Fibroblast of the aortic adventitia (primary cell): ENCODE measurements at places on chromosomes 12 and 14.

DNA sequence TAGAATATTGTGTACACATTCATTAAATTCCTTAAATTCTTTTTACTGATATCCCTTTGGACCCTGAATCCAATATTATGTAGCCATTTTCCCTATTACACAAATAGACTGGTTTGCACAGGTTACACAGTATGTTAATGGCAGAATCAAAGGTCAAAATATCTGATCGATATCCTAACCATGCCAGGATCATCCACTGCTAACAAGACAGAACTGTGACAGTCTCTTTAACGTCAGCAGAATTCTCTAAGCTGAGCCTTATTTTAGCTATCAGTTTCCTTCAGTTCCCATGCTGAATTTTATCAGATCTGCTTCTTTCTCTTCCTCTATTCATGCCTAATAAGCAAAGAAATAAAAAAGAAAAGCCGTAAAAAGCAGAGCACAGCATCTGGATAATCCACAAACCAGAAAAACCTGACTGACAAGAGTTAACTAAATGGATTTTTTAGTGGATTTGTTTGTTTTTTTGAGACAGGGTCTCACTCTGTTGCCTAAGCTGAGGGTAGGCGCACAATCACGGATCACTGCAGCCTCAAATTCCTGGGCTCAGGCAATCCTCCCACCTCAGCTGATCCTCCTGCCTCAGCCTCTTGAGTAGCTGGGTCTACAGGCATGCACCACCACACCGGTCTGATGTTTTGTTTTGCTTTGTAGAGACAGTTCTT, 130.4 kb downstream of the PAWR start:
- DNase-seq = peak; percentile 5

DNA sequence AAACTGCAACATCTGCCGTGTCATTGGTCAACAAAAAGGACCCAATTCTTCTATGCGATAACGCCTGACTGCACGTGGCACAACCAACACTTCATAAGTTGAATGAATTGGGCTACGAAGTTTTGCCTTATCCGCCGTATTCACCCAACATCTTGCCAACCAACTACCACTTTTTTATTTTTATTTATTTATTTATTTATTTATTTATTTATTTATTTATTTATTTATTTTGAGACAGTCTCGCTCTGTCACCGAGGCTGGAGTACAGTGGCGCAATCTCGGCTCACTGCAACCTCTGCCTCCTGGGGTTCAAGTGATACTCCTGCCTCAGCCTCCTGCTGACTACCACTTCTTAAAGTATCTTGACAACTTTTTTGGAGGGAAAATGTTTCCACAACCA, 127.4 kb downstream of the RASSF9 start:
- DNase-seq = no peak

DNA sequence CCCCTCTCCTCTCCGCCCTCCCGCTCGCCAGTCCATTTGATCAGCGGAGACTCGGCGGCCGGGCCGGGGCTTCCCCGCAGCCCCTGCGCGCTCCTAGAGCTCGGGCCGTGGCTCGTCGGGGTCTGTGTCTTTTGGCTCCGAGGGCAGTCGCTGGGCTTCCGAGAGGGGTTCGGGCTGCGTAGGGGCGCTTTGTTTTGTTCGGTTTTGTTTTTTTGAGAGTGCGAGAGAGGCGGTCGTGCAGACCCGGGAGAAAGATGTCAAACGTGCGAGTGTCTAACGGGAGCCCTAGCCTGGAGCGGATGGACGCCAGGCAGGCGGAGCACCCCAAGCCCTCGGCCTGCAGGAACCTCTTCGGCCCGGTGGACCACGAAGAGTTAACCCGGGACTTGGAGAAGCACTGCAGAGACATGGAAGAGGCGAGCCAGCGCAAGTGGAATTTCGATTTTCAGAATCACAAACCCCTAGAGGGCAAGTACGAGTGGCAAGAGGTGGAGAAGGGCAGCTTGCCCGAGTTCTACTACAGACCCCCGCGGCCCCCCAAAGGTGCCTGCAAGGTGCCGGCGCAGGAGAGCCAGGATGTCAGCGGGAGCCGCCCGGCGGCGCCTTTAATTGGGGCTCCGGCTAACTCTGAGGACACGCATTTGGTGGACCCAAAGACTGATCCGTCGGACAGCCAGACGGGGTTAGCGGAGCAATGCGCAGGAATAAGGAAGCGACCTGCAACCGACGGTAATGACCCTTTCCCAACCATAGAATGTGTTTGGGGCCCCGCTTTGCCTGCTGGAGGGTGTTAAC, 615 bp downstream of the CDKN1B start:
- DNase-seq = peak; percentile 30

- no peak for DNase-seq
Observed at GRCh38 chr14:72560331-72560730, 333.6 kb downstream of the DPF3 start.

- DNase-seq = peak; percentile 97
Observed at GRCh38 chr12:108832730-108833354, 24.5 kb downstream of the SSH1 start.

DNA sequence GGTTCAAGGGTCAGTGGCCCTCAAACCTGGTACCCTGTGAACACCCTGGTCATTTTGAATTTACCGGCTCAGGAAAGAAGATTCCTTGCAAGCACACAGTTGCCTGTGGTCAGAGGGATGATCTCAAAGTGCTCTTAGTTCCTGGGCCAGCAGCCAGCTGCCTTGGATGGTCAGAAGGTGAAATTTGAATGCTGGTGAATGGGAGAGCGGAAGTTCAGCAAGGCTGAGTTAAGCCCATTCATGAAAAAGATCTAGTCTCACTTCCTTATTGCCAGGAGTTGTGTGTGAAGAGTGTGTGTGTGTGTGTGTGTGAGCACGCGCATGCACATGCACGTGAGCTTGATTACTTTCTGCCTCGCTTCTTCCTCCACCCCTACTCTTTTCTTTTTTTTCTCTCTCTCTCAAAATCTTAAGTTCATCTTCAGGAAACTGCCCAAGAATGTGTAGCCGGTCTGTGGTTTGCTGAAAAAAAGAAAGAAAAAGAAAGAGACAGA, 155.5 kb upstream of the CCND2 start:
- peak; percentile 22 for DNase-seq

DNA sequence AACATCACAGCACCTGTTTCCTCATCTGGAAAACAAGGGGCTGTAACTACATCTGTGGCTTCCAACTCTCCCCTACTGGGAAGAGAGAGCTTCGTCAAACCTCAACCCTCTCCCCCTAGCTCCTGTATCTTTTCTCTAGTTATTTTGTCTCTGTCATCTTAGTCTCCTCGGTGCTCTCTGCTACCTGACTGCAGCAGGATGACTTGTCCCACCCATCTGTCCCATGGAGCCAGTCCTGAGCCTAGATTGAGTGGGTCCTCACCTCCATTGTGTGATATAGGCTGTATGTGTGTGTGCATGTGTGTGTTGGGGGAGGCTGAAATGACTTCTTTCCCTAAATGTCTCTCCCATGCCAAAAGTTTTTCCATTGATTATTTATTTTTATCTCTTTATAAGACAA, 177.3 kb downstream of the EMP1 start:
- no peak for DNase-seq

DNA sequence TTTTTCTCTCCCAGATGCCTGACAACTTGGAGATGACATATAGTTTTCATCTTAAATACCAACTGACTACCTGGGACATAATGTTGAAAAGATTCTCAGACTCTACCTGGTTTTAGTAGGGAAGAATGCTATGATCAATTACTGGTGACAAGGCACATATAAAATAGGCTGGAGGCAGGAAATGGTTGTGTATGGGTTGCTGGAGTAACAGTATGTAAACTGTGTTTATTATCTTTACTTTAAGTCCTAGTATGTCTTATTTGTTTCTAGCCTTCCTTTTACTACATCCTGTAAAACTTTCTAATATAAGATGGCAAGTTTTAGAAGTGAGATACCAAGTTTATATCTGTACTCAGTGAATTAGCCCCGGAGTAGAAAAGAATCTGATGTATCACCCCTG, 98.1 kb downstream of the NUBPL start:
- DNase-seq = no peak

DNA sequence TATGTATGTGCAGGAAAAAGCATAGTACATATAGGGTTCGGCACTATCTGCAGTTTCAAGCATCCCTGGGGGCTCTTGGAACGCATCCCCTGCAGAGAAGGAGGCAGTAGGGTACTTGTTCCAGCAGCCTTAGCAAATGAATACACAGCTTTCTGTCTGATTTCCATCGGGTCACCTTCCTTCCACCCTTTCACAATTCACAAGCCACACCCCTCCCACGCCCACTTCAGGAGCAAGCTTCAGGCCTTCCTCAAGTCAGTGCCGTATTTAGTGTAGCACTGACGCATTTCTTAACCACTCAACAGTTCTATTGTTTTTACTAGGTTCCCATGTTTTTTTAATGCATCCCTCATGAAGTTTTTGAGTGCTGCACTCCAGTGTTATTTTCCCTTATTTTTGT, 64.2 kb downstream of the CLMN start:
- peak; percentile 32 for DNase-seq

DNA sequence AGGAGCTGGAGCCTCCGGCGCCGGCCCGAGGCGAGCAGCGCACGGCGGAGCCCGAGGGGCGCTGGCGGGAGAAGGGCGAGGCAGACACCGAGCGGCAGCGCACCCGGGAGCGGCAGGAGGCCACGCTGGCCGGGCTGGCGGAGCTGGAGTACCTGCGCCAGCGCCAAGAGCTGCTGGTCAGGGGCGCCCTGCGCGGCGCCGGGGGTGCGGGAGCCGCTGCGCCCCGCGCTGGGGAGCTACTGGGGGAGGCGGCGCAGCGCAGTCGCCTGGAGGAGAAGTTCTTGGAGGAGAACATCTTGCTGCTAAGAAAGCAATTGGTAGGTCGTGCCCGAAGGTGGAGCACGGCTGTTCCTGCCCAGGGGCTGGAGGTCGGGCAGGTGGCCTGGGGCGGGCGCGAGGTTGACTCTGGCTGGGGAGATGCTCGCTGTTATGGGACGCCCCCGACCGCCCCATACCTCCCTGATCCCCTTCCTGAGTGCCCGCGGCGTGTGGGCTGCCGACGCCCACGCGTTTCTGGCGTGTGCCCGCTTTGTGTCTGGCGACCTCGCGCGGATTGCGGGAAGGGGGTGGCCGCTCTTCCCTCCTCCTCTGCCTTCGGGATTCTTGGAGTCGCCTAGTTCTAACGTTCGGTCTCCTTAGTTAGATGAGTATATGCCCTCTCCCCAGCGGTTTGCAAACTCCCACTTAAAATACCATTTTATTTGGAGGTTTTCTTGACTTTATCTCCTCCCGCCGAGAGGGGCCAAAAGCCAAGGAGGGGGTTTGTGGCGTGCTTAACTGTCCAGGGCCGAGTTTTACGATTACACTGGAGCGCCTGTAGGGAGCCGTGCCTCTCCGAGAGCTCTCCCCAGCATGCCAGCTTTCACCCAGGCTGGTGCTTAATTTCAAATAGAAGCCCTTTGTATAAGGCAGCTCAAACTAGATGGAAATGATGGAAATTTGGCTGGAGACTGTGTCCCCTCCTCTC, 752 bp downstream of the DACT1 start:
- peak; percentile 44 for DNase-seq

GRCh38 chr12:113310489-113310888, 24.4 kb downstream of the SLC8B1 start:
- no peak for DNase-seq

GRCh38 chr14:43399289-43399688, 1107.8 kb downstream of the FSCB start:
- DNase-seq = no peak

DNA sequence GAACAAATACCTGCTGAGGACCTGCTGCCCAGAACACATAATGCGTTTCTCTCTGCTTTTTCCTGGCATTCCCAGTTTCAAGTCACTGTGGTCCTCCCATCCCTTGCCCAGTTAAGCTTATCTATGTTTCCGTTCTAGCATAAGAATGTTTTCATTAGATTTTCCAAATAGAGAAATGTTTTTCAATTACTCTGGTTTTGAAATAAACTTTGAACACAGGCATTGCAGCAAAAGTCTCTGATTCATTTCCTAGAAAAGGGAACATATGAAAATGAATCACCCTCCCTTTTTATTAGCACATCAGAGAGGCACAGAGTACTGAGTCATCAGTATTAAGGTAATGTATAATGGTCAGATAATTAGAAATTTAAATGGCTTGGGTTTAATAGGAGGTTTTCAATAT, 201.1 kb upstream of the TMEM260 start:
- peak; percentile 86 for DNase-seq
